GM12865 (cell line): ENCODE measurements at places on chromosomes 11 and 22.

- no peak for DNase-seq
Observed at GRCh38 chr11:122162095-122162494, 46.1 kb upstream of the BLID start.

DNA sequence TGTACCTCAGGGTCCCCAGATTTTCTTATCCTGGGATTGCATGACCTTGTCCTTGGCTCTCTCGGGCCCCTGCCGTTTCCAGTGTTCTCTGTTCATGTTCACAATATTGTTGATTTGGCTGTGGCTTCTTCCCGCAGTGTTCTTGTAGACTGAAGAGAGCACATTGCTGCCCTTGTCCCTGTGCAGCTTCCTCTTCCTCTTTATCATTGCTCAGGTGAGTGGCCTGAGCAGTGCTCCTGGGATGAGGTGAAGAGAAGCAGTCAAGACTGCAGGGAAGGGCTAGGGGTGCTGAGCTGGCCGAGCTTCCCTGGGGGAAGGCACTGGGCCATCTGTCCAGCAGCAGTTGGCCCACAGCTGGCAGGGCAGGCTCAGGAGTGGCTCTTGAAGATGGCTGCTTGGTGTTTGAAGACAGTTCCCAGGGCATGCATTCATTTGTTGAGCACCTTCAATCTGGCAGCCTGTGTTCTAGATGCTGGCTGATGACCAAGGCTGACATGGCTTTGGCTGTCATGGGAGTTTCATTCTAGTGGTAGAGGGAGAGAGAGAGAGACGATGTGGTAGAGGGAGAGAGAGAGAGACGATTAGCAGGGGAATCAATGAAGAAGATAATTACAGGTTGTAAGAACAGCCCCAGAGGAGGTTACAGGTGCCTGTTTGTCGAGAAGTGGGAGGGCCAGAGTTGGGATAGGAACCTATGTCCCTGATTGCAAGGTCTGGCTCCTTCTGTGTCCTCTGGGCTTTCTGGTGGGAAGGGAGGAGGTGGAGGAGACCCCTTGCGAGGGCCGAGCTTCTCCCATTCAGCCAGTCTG is 17.4 kb downstream of the BMAL1 start:
- no peak for DNase-seq

GRCh38 chr11:69637198-69637940 is 3.6 kb upstream of the CCND1 start:
- DNase-seq, result no peak

DNA sequence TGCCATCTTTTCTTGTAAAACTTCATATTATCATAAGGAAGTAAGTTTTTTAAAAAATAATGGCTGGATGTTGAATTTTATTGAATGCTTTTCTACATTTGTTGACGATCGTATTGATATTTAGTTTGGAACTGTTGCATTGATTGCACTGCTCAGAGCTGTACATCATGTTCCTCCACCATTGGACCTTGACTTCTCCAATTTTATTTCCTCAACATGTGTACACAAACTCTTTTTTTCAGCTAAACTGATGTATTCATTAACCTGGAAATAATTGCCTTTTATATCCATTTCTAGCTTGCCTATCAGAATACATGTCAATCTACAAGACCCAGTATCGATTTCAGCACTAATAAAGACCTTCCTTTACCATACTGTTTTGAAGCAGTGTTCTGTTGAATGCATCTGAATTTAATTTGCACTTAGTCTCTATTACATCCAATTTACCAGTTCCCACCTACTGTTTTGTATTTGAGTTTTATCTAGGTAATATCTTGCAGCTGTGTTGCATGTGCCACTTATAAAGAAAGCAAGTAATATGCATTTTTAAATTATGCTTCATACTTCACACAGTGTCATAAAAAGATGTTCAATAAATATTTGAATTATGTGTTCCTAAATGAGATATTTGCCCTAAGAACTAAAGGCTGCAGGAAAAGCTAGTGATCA is 5.5 kb downstream of the CEP57 start:
- DNase-seq, result no peak
